ENCODE measurements at places on chromosomes 12 and 14. TPM values are rescaled to one million over a fixed set of nuclear protein-coding genes. Genes with fewer than 3 reads are reported as not detected.

DNA sequence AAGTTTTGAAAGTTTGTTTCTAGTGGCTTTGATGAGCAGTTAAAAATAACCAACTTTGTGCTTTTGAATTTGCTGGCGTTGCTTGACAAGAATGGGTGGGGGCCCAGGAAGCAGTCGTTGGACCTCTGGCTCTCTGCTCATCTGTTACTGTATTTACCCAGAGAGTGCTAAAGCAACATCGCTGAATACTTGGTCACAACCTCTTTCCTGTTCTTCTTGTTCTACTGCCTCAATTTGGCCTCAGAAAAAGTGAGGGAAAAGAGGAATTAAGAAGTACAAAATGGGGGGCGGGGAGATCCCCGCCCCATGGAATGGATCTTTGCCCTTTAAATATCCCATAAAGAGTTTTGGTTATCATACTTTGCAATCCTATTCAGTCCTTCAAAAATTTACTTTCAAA lies 221.5 kb upstream of the G2E3 start:
- H3K27ac ChIP-seq: no peak overlapping the region
- DNase-seq: no peak
- H3K4me1 ChIP-seq: peaks cover 18% of the 10 kb centered on the region

GRCh38 chr14:99138999-99139865 lies 132.8 kb downstream of the BCL11B start:
- no peaks in the 10 kb centered on the region for H3K4me1 ChIP-seq
- no peak overlapping the region for H3K4me3 ChIP-seq
- H3K27me3 ChIP-seq: no peaks in the 10 kb centered on the region
- H3K36me3 ChIP-seq: no peaks in the 10 kb centered on the region
- no peak overlapping the region for H3K27ac ChIP-seq
- DNase-seq: no peak

- peaks cover 6% of the 10 kb centered on the region for H3K27me3 ChIP-seq
- DNase-seq: no peak
- H3K4me1 ChIP-seq: no peaks in the 10 kb centered on the region
- H3K27ac ChIP-seq: no peak overlapping the region
Observed at GRCh38 chr12:127401005-127401404, 866.0 kb upstream of the TMEM132C start.

Gene SERPINA5
- not detected for total RNA-seq

Gene CYP46A1
- total RNA-seq: 0.19 TPM

DNA sequence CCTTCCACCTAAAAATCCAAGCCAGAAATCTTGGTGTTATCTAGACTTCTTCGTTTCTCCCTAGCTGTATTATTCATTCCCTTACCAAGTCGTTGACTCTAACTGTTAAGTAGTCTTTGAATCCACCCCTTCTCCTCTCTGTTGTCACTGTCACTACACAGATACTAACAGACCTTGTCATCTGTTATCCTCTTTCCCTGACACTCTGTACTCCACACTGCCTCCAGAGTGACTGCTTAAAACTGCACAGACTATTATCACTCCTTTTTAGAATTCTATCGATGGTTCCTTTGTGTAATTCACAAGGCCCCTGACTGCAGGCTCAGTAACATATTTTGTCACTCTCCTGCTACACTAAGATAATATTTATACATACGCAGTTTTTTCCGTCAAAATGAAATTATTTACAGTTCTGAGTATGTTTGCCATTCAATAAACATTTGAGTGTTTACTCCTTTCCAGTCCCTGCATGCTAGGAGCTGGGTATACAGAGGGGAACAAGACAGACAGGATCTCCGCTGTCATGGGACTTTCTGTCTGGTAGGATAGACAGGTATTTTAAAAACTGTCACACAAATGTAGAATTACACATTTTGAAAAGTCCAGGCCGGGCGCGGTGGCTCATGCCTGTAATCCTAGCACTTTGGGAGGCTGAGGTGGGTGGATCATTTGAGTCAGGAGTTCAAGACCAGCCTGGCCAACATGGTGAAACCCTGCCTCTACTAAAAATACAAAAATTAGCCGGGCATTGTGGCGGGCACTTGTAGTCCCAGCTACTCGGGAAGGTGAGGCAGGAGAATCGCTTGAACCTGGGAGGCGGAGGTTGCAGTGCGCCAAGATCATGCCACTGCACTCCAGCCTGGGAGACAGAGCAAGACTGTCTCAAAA lies 3.8 kb downstream of the MARS1 start:
- H3K36me3 ChIP-seq: peaks cover 53% of the 10 kb centered on the region
- H3K27ac ChIP-seq: peak overlapping the region; percentile 69
- DNase-seq: no peak
- H3K4me3 ChIP-seq: no peak overlapping the region

Gene PIK3C2G
- total RNA-seq: not detected

Gene CLSTN3
- total RNA-seq: 44.7 TPM

GRCh38 chr14:73289308-73289707 lies 52.0 kb downstream of the PAPLN start:
- H3K4me1 ChIP-seq: peaks cover 27% of the 10 kb centered on the region
- no peak for DNase-seq
- no peak overlapping the region for H3K4me3 ChIP-seq
- H3K27ac ChIP-seq: no peak overlapping the region
- H3K36me3 ChIP-seq: peaks cover 26% of the 10 kb centered on the region
- no peaks in the 10 kb centered on the region for H3K27me3 ChIP-seq

DNA sequence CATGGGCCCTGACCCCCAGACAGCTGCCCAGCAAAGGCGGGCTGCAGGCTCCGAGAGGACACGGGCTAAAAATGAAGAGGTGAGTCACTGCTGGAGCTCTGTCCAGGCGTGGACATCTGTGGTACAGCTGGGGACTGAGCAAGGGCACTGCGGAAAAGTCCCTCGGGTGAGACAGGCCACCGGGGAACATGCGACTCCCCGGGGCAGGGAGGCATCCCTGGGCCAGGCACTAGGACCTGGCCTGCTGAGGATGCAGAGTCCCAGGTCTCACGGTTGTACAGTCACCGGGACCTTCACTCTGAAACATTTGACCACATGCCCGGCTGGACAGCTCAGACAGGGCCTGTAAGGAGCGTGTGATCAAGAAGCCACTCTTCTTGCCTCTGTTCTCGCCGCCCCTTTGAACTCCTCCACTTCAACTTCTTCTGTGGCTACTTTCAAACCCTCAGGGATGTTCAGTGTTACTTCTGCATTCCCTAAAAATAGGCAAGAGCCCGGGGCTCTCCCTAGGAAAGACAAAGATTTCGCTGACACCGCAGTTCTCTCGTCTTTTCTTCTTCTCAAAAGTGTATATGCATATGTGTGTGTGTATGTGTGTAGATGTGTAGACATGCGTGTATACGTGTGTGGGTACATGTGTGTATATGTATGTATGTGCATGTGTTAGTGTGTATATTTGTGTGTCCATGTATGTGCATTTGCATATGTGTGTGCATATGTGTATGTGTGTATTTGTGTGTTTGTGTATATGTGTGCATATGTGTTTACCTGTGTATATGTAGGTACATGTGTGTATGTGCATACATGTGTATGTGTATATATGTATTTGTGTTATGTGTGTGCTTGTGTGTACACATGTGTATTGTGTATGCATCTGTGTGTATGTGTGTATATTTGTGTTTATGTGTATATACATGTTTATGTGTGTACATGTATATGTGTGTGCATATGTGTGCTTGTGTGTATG lies 5.0 kb upstream of the RFLNA start:
- no peaks in the 10 kb centered on the region for H3K36me3 ChIP-seq
- peaks cover 30% of the 10 kb centered on the region for H3K27me3 ChIP-seq
- H3K4me3 ChIP-seq: no peak overlapping the region
- DNase-seq: no peak
- no peaks in the 10 kb centered on the region for H3K4me1 ChIP-seq
- H3K27ac ChIP-seq: no peak overlapping the region
